Glutamatergic neuron (in vitro differentiated cells): ENCODE measurements at places on chromosomes 16 and 17. TPM values are rescaled to one million over a fixed set of nuclear protein-coding genes. Genes with fewer than 3 reads are reported as not detected.

Gene DPEP1
- 0.39 TPM for total RNA-seq

Gene FAM234A
- total RNA-seq, result 82.7 TPM

Gene TLK2
- 61.5 TPM for total RNA-seq

Gene SLC4A1
- not detected for total RNA-seq

Gene CMIP
- 163 TPM for total RNA-seq

Gene RPTOR
- total RNA-seq, result 39.8 TPM

Gene DRC3
- 0.29 TPM for total RNA-seq

Gene NPIPB2
- 14.4 TPM for total RNA-seq

Gene CIBAR2
- not detected for total RNA-seq

Gene BRICD5
- 30.2 TPM for total RNA-seq

Gene WNK4
- 2.7 TPM for total RNA-seq

Gene USP43
- 0.22 TPM for total RNA-seq
